ENCODE measurements at places on chromosomes 3 and 15.

DNA sequence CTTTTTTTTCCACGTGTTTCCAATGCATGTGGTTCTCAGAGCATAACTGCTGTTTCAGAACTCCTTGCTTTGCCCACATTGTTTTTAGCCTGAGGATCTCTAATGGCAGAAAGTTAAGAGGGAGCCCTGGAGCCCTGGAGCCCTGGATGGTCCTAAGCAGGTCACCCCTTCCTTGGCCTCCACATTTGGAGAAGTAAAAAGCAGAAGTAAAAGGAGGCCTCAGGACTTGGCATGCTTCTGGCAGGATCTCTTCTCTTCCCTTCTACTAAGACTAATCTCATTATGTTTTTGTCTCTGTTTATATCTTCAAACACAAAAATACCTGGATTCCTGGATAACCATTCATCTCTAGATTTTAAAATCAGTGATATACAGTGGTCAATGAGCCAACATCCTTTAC is 50.1 kb downstream of the P2RY1 start:
- no peak for DNase-seq

DNA sequence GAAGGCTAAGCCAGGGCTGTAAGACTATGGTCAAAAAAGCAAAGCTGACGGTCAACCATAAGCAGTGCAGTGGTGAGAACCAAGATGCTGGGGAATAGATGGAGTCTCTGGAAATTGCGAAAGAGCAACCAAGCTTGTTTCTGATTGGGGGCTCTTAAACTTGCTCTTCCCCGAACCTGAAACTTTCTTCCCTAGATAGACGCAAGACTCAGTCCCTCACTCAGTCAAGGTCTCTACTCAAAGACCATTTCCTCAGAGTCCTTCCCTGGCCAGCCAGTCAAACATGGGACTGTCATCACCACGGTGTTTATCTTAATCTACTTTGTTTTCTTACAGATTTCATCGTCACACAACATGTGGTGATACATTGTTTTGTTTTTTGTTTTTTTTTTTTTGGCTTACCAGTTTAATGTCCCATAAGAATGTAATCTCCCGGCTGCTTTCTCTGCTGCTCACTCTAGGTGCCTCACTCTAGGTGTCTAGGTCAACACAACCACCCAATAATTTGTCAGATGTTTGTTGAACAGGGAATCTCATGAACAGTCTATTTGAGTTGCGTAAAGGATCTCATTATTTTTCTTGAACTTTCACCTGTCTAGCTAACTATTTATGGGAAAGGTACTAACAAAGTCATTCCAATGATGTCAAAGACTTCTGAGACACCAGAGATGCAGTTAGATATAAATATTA is 495.4 kb downstream of the FOXP1 start:
- DNase-seq: no peak

GRCh38 chr15:55917881-55918296 is 75.5 kb downstream of the NEDD4 start:
- no peak for DNase-seq

- DNase-seq: no peak
Observed at GRCh38 chr15:34717729-34718128, 37.1 kb downstream of the GJD2 start.

DNA sequence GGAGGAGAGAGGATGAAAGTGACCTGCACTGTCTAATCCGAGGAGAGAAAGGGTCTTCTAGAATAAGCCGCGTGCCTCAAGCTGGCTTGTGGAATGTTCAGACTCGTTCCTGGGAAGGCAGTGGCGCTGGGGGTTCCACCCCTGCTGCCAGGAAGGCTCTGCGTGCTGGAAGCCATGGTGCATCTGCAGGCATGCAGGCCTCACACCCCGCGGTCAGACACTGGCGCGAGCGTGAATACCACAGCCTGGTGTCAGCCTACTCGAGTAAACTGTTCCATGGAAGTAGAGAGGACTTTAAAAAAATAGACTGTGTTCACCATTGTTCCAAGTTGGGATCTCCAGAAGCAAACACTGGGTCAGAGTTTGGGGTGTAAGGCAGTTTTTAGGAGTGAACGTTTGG is 25.9 kb upstream of the GABRG3 start:
- DNase-seq: no peak

DNA sequence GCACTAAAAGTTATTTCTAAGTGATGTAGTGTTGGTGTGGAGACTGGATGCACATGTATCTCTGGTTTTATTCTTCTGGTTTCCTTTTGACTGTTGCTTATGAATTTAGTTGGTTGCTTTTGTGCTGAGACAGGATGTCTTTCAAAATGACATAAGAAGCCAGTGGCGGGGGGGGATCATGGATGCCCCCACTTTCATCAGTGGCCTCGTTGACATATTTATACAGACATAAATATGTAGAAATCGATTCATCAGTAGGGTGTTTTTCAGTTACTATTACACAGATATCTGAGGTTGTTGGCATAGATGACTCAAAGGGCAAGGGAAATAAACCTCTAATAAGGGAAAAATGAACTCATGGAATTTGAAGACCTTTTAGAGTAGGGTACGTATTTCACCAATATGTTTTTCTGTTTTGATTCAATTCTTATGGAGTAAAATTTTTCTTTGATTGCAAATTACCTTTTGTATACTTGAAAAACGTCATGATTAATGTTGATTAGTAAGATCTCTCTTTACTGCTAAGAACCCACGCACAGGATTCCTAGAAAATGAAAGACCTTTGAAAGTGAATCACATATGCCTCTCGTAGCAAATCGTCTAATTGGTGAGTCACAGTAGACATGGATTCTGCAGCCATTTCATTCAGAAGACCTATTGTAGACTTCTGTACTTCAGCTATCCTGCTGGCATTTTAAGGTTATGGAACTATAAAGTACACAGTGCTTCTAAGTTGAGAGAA is 97.4 kb upstream of the RBMS3 start:
- DNase-seq: no peak

GRCh38 chr15:63181648-63182047 is 7.8 kb upstream of the RAB8B start:
- DNase-seq: no peak

- DNase-seq: no peak
Observed at GRCh38 chr3:18027161-18027939, 284.9 kb upstream of the TBC1D5 start.

GRCh38 chr3:157130467-157131251 is 29.3 kb downstream of the CCNL1 start:
- peak; percentile 41 for DNase-seq

GRCh38 chr3:185822221-185823000 is 2.4 kb downstream of the IGF2BP2 start:
- DNase-seq: no peak

GRCh38 chr3:146187334-146187950 is 26.5 kb upstream of the PLOD2 start:
- DNase-seq: no peak

- no peak for DNase-seq
Observed at GRCh38 chr15:89208256-89208655, 13.1 kb downstream of the RLBP1 start.

GRCh38 chr3:146124126-146124801 is 36.7 kb downstream of the PLOD2 start:
- DNase-seq: no peak

DNA sequence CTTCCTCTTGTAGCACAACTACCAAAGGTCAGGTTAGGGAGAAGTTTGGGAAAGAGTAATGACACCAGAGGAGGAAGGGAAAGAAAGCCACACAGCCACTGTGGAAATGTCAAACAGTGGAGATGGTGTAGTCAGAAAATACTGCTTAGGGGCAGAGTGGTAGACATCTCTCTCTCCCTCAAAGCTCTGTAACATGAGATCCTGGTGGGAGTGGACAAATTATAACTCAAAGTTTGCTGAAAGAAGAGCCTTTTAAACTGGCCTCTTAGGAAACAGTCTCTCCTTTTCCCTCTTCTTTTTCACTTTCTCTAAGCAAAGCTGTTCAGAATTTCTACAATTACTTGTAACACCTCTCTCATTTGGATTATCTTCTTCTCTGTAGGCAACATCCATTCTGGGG is 55.8 kb downstream of the LRRN1 start:
- no peak for DNase-seq

GRCh38 chr3:39593341-39593740 is 125.9 kb downstream of the MOBP start:
- no peak for DNase-seq

GRCh38 chr3:170473358-170473757 is 54.7 kb downstream of the CLDN11 start:
- no peak for DNase-seq

Data from stimulated activated CD8-positive, alpha-beta memory T cell treated with anti-CD3 and anti-CD28 coated beads, Interleukin-4, amount 100 ng/mL, for 1 hour (primary cell).